ENCODE measurements at places on chromosomes 7 and 10.

GRCh38 chr7:107122486-107122911, 46.3 kb upstream of the HBP1 start:
- no peak for DNase-seq

GRCh38 chr10:4561296-4561695, 264.7 kb upstream of the AKR1E2 start:
- no peak for DNase-seq

GRCh38 chr7:15485431-15485830, 76.4 kb downstream of the AGMO start:
- DNase-seq: no peak

- DNase-seq: no peak
Measured at GRCh38 chr7:149494738-149495368, 2.8 kb downstream of the ZNF746 start.

DNA sequence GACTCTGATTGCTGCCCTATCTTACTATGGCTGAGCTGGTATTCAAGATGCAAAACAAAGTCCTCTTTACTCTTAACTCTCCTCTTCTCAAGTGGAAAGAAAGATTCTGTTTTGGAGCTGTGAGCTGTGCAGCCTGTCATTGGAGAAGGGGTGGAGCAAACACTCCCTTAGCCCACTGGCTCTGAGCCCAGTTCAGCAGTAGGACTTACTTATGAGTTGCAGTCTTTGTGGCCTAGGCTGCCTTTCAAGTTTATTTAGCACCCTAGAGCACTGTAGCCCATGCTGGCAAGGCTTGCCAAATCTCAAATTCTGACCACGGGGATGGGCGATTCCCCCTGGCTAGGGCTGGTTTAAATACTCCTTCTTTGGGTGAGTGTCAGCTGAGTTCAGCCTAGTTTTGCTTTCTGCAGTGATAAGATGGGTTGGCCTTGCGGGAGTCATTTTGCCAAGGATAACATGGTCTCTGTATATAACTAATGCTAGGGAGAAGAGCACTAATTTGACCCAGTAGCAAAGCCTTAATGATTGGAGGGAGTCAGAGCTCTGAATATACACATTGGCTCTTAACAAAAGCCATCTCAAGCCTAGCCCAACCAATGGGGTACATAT, 110.2 kb downstream of the MYO3A start:
- no peak for DNase-seq

Measured in cardiac septum (tissue), 1 donor.